ENCODE measurements at places on chromosomes 2 and 18.

- no peak for DNase-seq
Observed at GRCh38 chr2:36479406-36479805, 118.6 kb downstream of the FEZ2 start.

DNA sequence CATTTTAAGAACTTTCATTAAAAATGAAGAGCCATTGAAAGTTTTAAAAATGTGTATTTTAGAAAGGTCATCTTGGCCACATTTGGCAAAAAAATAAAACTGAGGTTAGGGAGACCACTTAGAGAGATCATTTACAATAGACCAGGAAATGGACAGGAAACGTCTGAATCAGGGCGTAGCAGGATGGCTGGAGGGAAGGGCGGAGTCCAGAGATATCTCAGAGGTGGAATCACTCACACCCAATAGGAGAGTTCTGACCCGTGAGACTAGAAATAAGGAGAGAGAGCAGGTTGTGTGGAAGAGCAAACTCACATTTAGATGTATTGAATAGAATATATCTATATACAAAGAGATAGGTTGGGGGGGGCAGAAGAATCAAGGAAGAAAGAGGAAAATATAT, 373.4 kb downstream of the METTL4 start:
- no peak for DNase-seq

GRCh38 chr2:25076749-25077148, 34.9 kb downstream of the EFR3B start:
- no peak for DNase-seq

DNA sequence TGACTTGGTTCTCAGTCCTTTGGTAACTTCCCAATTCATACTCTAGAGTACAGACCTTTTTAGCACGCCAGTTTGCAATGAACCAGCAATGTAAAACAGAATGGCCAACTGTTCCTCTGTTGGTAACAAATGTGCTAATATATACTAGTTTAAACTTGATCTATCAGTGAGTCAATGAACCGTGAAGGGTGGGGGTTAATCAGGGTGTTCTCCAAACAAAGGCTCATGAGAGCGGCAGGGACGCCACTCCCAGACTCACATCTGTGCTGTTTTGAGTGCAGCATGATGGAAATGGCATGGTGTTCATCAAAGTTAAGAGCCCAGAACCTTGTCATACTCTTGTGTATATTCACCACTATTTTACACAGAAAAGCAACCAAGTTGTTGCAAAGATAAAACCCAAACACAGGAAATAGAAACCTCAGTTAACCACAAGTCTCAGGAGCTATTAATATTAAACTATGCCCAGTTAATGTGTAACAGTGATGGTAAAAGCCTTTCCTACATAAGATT, 70.3 kb downstream of the CERKL start:
- DNase-seq = no peak

- DNase-seq = no peak
Observed at GRCh38 chr2:129709956-129710598, 269.4 kb upstream of the RAB6C start.

- DNase-seq = no peak
Observed at GRCh38 chr2:200736646-200737274, 75.0 kb upstream of the BZW1 start.

DNA sequence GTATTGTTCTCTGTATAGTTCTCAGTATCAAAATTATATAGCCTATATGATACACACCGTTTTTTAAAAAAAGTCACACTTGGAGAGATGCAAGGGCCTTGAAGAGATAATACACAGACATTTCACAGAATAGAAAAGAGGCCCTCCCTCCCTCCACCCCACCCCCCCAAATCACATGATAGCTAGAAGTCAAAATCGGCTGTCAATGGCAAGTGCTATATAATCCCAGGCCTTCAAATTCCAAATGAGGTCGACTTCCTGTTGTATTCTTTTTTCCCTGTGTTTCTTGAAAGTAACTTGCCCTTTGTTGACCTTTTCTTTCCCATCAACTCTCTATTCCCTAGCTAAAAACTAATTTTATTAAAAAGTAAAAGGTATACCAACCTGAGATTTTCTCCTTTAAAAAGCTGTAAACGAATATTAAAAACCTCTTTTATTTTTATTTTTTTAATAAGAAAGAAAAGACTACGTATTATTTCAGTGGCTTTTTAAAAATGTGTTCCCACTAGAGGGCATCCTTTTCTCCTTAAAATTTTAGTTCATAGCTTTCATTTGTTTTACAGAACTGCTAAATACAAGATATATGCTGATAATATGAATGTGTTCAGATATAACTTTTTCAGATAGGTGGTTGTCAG, 46.6 kb downstream of the KCMF1 start:
- DNase-seq = no peak

- peak; percentile 60 for DNase-seq
Observed at GRCh38 chr2:10654069-10654468, 35.7 kb downstream of the NOL10 start.

- no peak for DNase-seq
Observed at GRCh38 chr2:224400886-224401632, 848 bp downstream of the FAM124B start.

DNA sequence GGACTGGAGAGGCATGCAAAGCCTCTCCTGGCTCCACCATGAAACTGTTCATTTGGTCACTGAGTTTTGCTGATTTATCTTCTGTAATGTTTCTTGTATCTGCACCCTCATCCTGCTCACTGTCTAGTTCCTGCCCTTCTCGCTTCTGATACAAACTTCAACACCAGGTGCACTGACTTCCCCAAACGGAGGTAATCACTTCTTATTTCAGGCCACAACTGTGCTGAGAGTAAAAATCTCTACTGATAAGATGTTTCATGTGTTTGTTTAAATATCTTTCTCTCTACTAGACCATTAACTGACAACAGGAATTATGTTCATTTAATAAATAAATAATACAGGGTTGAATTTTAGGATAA, 10.9 kb upstream of the NT5C1B start:
- DNase-seq = no peak

DNA sequence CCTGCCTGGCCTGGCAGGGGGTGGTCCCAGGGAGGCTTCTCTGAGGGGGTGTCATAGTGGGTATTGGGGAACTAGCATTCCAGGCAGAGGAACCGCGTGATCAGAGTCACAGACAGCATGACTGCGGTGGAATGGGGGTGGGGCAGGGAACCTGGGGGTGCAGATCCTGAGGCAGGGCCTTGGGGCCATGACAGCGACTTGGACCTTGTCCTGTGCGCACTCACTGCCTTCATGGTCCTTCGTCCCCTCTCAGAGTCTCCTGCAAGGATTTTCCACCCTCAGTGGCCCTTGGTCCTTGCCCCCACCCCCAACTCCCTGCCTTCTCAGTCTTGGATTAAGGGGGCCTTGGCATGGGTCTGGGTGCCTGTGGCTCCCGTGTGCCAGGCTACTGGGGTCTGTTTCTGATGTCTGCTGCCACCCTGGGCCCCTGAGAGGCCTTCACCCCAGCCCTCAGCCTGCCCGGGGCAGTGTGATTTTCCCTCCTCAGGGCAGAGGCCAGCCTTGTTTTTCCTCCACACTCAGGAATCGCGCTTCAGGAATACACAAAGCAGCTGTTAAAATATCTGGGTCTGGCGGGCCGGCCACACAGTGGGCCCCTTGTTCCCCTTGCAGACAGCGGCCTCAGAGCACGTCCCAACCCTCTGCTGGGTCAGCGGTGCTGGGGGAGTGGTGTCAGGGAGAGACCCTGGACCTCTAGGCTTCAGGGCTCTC, 51.6 kb downstream of the GLI2 start:
- no peak for DNase-seq

DNA sequence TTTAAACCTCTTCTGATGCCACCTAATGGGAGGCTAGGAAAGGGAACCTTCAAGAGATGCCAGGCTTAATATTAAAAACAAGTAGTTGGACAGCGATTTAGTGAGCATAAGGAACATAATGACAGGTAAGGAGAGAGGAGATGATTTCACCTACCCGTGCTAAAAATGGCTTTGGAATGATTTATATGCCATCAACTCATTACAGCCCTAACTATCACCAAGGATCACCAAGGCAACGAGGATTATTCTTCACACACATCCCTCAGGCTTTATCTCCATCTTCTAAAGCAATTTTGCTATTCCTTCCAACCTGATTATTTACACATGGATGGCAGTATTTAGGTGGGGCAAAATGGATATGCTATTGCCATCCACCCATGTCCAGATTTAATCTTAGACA, 237.8 kb downstream of the DCC start:
- no peak for DNase-seq

- DNase-seq = no peak
Observed at GRCh38 chr2:204655101-204655500, 109.8 kb downstream of the PARD3B start.

DNA sequence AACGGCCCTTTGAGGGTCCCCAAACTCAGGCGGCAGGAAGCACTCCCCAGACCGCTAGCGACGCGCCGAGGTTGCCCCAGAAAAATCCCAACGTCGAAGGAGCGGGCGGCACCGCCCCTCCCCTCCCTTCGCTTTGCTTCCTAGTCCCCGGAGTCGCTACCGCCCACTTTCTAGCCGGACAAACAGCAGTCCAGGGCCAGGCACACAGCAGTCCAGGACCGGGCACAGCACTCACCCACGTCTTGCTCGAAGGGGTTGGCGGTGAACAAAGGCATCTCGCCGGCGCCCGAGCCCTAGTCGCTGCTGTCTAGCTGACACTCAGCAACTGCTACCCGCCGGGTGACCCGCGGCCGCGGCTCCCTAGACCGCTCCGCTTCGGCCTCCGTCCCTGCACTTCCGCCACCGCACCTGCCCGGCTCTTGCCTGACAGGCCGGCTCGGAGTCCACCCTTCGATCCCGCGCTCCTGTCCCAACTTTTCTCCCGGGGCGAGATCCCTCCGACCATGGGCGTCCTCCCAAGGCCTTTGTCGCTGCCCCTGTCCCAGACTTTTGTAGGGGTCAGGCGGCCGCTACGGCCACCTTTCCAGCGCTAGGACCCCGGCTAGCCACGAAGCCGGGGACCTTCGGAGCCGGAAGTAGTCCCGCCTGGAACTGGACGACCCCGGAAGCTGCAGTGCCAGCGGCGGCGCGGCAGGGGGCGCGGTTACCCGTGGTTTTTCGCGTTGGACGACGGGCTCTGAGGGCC, at the start of gene STAM2:
TSS of gene STAM2 (minus strand) at position 396 of the 745 bp plus-strand sequence. CDS start at position 275, 121 bp downstream.
- peak; percentile 90 for DNase-seq

- no peak for DNase-seq
Observed at GRCh38 chr2:16351541-16351940, 314.1 kb downstream of the CYRIA start.

DNA sequence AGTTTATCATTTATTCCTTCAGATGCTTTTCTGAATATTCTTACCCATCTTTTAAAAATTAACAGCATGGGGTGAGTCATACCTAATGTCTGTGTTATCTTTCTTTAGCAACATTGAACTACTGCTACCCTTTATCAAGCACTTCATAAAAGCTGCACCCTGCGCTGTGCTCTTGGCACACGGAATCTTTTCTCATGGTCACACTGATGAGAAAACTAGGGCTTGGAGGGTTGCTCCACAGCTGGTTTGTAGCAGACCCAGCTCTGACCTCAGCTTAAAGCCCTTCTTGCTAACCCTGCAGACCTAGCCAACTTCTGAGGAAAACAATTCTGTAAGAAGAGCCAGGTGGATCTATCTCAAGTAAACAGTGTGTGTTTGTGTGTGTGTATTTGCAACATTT, 106.3 kb downstream of the RNF144A start:
- DNase-seq = no peak

DNA sequence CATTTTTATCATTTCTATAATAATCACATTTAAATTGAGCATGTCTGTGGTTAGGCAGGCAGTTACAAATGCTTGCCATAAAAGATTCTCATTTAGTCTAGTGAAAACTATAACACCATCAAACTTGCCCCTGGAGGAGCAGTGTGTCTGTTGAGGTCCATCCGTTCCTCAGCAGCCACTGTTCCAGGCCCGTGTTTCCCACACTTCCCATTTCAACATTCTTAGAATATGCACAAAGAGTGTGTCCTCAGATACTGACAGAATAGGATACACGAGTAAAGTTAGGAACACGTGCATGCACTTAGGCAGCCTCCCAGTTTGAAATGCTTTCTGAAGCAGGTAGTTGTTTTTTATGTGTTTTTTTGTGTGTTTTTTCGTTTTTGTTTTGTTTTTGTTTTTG, 39.9 kb downstream of the NCK2 start:
- no peak for DNase-seq

DNA sequence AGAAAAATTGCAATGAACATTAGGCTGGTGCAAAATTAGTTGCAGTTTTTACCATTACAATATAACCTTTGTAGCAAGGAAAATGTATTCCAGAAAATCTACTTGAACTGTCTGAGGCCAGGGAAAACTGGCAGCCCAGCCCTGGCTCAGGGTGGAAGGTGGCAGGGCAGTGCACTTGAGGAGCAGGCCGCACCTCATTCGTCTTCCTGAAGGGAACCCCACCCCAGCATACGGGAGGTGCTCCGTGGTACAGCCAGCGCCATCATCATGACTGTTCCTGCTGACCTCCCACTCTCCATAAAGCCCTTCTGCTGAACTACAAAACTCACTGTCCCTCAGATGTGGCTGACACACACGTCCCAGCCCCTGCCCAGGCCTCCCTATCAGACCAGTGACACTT, 65.9 kb upstream of the TFCP2L1 start:
- DNase-seq = no peak

DNA sequence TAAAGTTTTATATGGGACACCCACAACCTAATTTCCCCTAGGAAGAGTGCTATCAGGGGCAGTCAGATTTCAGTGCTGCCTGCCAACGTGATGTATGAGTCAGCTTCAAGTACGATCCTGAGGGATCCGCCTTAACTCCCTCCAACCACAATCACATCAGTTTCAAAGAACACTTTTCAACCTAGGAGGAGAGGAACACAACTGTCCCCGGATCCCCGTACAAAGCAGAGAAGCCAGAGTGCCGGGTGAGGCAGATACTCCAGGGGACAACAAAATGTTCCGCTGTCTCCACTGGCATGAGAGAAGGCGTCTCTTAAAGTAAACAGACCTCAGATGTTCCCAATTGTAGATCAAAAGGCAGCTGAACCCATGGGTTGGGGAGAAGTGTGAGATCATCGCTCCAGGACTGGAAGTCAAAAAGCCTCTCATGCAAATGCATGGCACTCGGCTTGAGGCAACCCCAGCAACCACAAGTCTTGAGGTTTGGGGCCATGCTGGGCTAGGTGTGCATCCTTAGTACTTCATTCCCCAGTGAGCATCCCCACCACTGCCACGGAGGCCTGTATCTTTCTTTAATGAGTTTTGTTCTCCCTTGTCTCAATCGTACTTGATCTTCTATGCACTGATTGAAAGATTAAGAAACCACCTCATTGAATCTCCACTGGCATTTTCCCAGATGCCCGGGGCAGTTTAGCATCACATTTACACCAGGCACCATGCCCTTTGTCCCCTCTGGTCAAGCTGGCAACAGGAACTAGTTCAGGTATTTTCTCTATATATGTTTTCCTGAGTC, 91.0 kb upstream of the CCBE1 start:
- no peak for DNase-seq
